NCI-H460 (cell line): ENCODE measurements at places on chromosomes 12 and 14. TPM values are rescaled to one million over a fixed set of nuclear protein-coding genes. Genes with fewer than 3 reads are reported as not detected.

DNA sequence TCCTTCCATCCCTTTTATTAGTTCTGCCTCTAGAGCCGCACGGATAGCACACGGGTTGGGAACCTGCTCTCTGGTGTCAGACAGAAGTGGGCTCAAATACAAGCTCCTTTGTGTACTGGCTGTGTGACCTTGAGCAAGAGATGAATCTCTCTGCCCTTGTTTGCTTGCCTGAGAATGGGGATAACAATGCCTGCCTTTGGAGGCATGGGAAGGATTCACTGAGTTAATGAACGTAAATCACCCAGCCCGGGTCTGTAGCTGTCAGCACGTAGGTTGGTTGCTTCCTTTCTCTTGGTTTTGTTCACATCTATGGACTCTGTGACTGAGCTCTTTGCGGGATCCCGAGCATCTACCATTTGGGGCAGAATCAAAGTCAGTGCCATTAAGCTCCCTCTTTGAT, 79.3 kb upstream of the NRXN3 start:
- no peak for DNase-seq

- DNase-seq, result no peak
Measured at GRCh38 chr14:104343690-104344640, 205.6 kb downstream of the KIF26A start.

GRCh38 chr12:91094957-91095356, 16.3 kb downstream of the LUM start:
- DNase-seq, result no peak

DNA sequence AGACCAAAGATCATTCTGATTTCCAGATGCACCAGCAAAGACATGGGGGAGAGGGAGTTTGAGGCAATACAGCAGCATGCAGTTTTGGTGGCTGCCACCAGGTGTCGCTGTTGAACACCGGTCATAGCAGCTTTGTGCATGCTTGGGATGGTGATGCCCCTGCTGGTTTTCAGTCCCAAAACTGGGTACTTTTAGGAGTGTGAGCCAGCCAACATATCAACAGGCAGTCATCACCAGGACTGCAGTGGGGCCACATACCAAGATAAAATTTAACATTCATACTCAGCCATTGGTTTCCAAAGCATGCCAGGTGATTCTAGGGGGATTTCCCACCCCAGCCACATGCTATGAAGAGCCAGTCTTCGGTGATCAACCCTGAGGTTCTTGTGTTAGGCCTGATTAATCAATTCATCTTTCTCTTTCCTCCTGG, 64.2 kb downstream of the PHETA1 start:
- DNase-seq, result no peak

- no peak for DNase-seq
Measured at GRCh38 chr12:112979041-112979680, 842 bp downstream of the OAS2 start.

DNA sequence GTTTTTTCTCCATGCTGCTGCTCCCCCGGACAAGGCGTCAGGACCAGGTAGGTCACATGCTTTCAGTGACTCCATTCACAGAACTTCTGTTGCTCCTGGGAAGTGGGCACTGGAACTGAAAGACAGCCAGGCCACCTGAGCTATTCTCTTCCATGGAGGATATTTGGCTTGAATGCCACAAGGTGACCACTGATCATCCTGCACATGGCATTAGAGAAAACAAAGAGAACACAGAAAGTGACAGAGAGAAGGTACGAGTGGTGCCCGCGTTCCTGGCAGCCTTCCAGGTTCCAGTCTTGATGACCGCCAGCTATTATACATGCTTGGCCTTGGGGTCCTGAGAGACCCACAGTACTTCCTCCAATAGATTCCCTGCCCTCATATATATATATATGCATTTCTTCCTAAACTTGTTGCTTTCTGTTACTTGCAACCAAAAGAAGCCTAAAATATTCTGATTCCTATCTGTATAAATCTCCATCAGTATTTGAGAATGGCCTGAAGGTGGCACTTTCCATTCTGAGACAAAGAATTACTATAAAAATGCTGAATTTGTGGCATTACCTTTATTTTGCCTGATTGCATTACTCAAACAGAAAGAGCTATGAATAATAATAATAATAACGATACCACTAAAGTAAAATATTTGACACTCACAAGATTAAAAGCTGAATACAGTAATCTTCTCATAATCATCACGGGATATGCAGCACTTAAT, 174.9 kb downstream of the FOXN3 start:
- no peak for DNase-seq

DNA sequence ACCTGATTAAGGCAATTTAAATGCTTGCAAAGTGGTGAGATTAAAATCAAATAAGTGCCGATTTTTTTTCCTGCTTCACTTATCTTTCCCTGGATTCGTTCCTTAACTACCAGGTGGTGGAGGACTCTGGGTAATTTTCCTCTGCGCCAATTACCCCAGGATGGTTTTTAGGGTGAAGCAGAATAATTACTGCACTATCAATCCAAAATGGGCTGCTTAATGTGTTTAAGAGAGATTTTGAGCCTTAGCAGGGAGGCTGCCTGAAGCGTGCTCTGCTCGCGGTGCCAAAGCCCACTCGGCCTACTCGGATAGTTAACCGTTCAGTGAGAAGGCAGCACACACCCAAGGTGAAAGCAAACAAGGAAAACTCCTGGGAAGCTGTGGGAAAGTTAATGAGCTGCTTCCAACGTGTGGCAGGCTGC, 274.9 kb upstream of the LMO3 start:
- DNase-seq, result no peak

Gene PPP1R36
- total RNA-seq, result 0.22 and 0.61 TPM in 2 replicates

Gene SERPINA5
- total RNA-seq, result 0.15 TPM in 1 of 2 replicates, not detected in the other

Gene IL23A
- total RNA-seq, result 0.17 TPM in 1 of 2 replicates, not detected in the other
